ENCODE measurements at places on chromosomes 2 and 18. TPM values are rescaled to one million over a fixed set of nuclear protein-coding genes. Genes with fewer than 3 reads are reported as not detected.

Gene ITGA6
- total RNA-seq = 32.6 TPM

Gene CDK15
- total RNA-seq = not detected

Gene SULT1C4
- total RNA-seq = 6.6 TPM

Gene ARHGEF33
- total RNA-seq = 3.9 TPM

Gene RTP5
- total RNA-seq = 2.5 TPM

Gene TLX2
- total RNA-seq = not detected

Gene HMSD
- total RNA-seq = 0.16 TPM

Data from occipital lobe (tissue), 3 donors.